ENCODE measurements at places on chromosomes 7 and 10.

DNA sequence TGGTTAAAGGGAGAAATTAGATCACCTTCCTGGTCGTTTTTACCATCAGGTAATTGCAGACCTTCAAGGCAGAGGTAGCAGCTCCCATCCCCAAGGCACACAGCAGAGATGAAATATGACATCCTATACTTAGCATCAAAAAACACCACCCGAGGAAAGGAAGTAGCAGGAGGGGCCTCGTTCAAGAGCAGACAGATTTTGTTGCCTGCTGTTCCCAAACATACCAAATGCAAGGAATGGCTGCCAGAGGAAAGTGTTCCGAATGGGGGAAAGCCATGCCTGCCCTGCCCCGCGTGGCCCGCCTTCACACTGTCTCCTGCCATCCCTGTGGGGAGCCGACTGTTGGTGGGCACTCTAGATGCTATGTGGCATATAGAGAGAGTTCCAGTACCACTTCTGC, 18.0 kb downstream of the FKBP6 start:
- DNase-seq, result no peak

DNA sequence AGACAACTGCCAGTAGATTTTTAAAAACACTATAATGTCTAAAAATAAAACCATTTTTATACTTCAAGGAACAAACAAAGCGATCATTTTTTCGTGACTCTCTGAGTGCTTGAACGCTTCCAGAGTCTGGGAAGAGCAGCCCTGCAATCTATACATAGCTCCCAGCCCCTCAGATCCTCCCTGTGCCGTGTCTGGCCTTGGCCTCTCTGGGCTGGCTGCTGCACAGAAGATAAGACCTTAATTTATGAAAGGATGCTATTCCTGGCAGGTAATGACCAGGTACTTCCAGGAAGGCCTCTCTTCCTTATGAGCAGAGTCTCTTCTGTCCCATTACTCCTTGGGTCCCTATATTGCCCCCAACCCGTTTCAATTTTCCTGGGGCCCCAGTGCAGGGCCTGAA, 200.9 kb upstream of the AOAH start:
- DNase-seq, result no peak

GRCh38 chr7:70569335-70569819, 562.6 kb upstream of the GALNT17 start:
- peak; percentile 51 for DNase-seq

- no peak for DNase-seq
These were observed 38.8 kb downstream of the AKR1B15 start for GRCh38 chr7:134587750-134588149.

GRCh38 chr10:82815680-82816079, 940.7 kb downstream of the NRG3 start:
- DNase-seq, result no peak

- peak; percentile 51 for DNase-seq
These were observed 20.8 kb downstream of the SCRN1 start for GRCh38 chr7:29968683-29969395.

GRCh38 chr10:30818010-30818660, 188.6 kb upstream of the LYZL2 start:
- no peak for DNase-seq

DNA sequence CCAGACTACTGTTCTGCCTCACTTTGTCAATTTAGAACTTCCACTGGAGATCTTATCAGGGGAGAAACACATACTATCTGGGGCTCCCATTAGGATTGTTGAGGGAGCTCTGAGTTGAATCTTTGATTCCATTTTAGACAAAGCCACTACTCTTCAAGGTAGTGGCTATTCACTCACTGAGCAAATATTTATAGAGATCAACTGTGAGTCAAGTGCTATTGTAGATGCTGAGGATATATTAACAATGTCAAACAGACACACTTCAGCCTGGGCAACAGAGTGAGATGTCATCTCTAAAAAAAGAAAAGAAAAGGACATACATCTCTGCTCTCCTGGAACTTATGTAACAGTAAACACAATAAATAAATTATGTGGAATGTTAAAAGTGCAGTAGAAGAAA, 315.3 kb downstream of the PTEN start:
- DNase-seq, result no peak

GRCh38 chr10:20877986-20878983, 18.8 kb downstream of the NEBL start:
- no peak for DNase-seq

DNA sequence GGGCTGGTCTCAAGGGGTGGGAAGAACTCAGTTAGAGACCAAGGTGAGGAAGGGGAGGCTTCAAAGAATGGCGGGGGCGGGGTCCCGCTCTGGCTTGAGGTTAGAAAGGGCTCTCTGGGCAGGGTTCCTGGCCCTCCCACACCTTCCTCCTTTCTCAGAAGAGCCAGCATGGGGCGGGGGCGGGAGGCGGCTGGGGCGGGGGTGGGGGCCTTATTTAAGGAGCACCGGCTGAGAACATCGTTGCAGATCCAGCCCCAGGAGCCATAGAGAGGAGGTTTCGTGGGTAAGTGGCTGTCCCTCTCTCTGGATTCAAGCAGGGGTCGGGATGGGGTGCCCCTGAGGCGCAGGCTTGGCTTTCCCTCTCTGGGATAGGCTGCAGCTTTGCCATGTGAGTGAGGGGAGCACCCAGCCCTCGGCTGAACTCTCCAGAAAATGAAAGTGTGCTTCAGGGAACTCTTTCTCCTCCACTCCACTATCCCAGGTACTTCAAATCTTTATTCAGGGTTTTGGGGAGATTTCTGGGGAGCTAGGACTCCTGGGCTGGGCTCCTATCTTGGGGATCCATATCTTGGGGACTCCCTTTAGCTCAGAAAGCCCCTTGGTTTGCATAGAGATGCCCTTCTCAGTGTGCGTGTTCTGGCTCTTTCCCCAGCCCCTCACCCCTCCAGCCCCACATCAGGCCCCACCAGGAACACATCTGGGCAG, 3.3 kb upstream of the CUEDC2 start:
- no peak for DNase-seq

DNA sequence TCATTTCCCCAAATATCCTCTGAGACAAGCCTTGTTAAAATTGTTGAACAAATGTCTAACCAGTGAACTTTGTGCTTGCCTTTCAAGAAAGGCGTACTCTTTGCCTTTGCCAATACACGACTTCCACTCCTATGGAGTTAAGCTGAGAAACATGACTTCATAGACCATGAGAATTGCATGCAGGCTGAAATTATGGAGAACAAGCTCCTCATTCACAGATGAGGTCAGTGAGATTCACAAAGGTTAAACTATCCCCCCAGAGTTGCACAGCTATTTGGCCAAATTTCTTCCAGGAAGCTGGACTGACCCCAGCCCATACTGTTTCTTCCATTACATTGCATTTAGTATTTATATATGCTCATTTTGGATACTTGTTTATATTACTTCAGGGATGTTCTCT, 221.4 kb upstream of the SEMA3C start:
- DNase-seq, result no peak

- peak; percentile 41 for DNase-seq
These were observed 461.0 kb upstream of the NRG3 start for GRCh38 chr10:81414038-81414437.

DNA sequence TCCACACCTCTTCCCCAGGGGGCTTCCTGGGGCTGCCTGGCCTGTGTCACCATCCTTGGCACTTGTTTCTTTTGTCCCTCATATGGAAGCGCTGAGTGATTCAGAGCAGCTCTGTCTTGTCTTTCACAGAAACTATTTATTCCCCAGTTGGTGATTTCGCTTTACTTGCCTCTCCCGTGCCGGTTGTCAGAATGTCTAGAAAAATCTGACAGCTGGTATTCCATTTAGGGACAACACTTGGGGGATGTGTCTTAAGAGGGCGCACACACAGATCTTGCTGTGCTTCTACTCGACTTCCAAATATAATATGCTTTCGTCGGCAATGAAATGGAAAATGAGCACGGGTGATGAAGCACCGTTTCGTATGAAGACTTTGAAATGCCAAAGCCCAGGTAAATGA, 611.8 kb downstream of the CALN1 start:
- no peak for DNase-seq

DNA sequence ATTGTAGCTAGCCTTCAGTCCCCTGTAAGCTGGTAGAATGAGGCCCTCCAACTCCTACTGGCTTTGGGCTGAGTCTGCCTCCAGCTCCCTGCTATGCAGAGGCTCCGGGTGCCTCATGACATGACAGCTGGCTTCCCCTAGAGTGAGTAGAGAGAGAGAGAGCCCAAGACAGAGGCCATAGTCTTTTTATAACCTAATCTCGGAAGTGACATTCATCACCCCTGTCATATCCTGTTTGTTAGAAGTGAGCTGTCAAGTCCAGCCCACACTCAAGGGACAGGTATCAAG, 53.9 kb upstream of the CTBP2 start:
- no peak for DNase-seq

DNA sequence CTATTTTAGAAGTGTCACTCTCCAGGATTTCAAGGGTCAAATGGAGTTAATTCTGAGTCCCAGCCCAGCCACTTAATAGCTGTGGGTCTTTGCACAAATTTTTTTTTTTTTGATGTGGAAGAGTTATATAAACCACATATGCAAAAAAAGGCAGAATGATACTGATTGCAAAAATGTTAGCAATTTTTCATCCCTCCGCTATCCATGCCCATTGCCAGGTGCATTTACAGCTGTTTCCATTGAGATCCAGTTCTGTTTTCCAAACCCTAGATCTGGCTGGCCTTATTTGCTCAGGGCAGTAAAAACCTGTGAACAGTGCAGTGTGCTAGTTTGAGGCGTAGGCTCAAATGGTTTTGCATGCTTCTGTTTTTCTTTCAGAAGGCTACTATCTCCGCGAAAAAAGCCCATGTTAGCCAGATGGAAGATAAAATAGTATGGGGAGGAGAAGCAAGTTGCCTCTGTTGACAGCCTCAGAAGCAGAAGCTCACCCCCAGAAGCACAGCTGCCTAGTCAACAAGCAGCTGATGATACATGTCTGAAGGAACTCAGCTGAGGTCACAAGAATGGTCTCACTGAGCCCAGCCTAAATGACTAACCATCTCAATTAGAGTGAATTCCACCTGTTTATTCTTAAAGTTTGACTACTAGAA, 997 bp upstream of the ZNF138 start:
- DNase-seq, result no peak

- no peak for DNase-seq
These were observed 136.8 kb upstream of the MGMT start for GRCh38 chr10:129330211-129330610.

- DNase-seq, result peak; percentile 1
These were observed 288.4 kb upstream of the LRRTM3 start for GRCh38 chr10:66637273-66638036.

DNA sequence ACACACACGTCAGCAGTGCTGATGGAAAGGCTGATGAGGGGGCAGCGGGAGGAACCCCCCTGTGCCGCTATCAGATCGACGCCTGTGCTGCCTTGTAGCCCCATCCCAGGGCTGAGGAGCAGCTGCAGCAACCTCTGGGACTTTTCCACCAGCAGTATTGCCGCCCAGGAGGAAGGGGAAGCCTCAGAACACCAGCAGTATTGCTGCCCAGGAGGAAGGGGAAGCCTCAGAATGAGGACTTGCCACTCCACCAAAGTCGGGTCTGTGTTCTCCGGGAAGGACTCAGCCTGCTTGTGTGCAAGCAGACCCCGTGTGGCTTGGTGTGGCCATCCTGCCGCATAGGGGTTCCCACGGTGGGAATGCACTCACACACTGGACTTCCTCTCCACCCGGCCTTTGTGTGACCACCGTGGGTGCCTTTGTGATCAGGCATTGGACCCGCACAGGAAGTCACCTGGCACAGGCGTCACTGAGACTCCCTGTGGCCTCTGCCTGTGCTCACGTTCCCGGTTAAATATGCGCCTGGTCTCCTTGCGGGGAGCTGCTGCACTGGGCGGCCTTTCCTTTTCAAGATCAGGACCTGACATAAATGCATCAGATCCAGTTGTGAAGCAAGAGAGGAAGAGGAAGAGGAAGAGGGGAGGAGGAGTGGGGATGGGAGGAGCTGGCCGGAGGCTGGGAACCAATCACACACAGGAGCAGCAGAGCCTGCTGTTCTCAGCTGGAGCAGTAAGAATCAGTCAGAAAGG, 248.5 kb downstream of the DNAJB6 start:
- no peak for DNase-seq

DNA sequence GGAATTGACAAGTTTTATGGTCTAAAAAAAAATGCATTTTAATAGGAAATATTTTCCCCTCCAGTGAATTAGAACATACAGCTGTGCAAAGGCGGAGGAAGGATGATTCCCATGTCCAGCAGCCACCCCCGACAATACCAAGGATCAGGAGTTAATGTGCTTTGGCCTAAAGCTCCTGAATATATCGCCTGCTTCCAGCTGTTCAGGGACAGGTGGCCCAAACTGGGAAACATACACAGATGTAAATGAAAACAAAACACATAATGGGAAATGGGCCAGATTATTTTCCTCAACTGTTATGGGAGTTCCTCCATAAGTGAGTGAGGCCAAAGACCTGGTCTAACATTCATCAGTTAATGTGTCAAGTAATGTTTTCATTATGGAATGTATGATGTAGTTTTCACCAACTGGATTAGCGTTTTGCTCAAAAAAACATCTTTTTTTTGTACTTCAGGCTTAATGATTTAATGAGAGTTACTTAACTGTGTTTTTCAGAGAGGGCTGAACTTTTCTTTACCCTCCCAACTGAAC, 55.1 kb upstream of the LAMB1 start:
- DNase-seq, result no peak

GRCh38 chr7:26321435-26321834, 29.8 kb downstream of the SNX10 start:
- DNase-seq, result no peak

GRCh38 chr10:110285501-110285900, 19.2 kb downstream of the SMNDC1 start:
- DNase-seq, result peak; percentile 28

DNA sequence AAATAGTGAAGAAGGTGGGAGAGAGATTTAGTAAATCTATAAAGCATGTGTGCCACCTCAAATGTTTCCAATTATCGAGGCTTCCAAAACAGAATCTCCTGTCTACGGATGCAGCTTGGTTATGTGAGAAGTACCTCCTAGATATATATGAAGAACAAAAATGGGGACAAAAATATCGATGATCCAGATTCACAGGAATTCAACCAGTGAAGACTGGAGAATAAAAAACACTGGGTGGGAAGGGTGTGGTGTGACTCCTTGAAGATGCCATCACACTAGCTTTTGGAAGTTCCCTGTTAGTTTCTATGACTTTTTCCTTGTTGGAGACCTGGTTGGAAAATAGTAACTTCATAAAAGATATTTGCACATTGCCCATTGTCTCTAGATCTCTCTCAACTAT, 152.4 kb downstream of the LRRC4 start:
- DNase-seq, result no peak

- no peak for DNase-seq
These were observed 27.8 kb downstream of the HEPACAM2 start for GRCh38 chr7:93198472-93198871.

- DNase-seq, result no peak
These were observed 613 bp downstream of the AP5Z1 start for GRCh38 chr7:4775848-4776623.

- DNase-seq, result no peak
These were observed 16.3 kb upstream of the ORAI2 start for GRCh38 chr7:102417105-102417504.

DNA sequence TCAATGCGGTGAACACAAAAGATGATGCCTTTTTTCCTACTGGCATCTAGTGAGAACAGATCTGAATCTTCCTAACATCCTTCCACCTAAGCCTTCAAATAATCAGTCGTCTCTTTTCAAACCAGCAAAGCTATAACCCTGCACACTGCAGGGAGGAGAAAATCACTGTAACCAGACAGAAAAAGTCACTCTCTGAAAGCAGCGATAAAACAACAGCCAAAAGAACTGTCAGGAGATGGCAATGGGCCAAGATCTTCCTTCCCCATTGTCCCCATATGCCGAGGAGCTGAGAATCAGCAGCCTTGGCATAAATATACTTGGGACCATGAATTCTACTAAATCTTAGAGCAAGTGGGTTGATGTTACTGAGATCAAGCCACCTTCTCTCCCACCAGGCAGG, 13.1 kb downstream of the FZD9 start:
- no peak for DNase-seq
